ENCODE measurements at places on chromosomes 7 and 10. TPM values are rescaled to one million over a fixed set of nuclear protein-coding genes. Genes with fewer than 3 reads are reported as not detected.
A peak's percentile ranks its signal among the peaks of the same experiment; 100 is the strongest.

CYP2C9 gene
- not detected for total RNA-seq

COL28A1 gene
- 0.17 TPM for total RNA-seq

A1CF gene
- not detected for total RNA-seq

DDX56 gene
- total RNA-seq, result 99.7 TPM

OR2A5 gene
- not detected for total RNA-seq

OPALIN gene
- not detected for total RNA-seq

EXOC6 gene
- total RNA-seq, result 15.3 TPM

DNA sequence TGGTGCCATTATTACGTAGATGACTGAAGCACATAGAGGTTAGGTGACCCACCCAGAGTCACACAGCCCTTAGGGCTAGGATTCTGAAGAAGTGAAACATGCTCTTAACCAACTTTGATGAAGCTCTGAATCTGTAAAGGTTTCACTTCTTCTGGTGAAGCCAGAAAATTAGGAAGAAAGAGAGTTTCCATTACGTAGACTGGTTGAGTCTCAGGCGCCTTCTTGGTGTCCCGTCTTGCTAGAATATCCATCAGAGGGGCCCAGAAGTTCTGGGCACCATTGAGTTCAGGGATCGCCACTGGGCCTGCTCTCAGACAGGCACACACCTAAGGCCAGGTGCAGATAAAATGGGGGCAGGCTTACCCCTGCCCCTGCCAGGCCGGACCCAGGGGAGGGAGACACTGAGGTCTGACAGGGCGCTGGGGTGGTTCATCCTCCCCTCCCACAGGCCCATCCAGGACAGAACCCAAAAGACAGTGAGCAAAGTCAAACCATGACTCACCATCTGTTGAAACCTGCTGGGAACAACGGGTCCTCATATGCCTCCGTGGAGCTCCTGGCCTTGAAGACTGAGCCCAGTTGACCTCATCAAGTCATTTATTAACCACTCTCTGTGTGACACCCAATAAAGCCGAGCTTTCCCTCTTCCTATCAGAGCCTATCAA is 33.2 kb downstream of the DRGX start:
- H3K27ac ChIP-seq, result peak overlapping the region; percentile 71
- peaks cover 12% of the 10 kb centered on the region for H3K4me1 ChIP-seq
- H3K27me3 ChIP-seq, result peaks cover 3% of the 10 kb centered on the region
- DNase-seq, result no peak
- H3K36me3 ChIP-seq, result no peaks in the 10 kb centered on the region
- peak overlapping the region; percentile 54 for H3K4me3 ChIP-seq

GRCh38 chr7:105924945-105925344 is 38.1 kb upstream of the CDHR3 start:
- peaks cover 3% of the 10 kb centered on the region for H3K27me3 ChIP-seq
- DNase-seq, result no peak
- H3K4me3 ChIP-seq, result no peak overlapping the region
- H3K27ac ChIP-seq, result no peak overlapping the region
- H3K36me3 ChIP-seq, result no peaks in the 10 kb centered on the region

DNA sequence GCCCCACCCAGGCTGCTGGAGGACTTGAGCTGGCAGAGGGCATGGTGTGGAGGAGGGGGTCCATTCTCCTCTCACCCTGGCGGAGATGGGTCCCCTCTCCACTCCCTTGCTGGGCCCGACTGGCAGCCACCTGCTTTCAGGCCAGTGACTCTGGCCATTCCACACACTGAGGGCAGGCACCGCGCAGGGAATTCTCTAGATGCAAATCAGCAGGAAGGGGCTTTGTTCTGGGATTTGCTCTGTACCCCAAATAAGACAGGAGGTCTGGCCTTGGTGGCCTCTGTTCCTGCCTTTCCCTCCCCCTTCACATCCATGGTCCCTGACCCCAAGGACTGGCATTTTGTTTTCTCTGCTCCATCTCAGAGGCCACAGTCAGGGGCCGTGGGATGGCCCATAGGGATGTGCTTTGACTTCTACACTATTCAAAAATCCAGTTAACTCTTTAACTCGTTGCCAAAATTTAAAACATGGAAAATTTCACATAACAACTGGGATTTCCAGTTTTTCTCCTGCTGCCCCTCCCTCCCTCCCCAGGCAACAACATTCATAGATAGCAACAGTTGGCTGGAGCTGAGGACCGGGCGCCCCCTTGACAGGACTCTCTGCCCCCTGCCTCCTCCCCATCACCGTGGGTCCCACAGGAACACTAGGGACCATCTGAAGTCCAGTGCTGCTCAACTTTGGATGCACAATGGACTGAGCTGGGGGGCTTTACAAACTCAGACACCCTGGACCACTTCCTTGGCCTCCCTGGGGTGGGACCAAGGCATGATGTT is 33.9 kb downstream of the PPIF start:
- H3K27me3 ChIP-seq, result no peaks in the 10 kb centered on the region
- H3K4me3 ChIP-seq, result no peak overlapping the region
- H3K36me3 ChIP-seq, result no peaks in the 10 kb centered on the region
- no peaks in the 10 kb centered on the region for H3K4me1 ChIP-seq

DNA sequence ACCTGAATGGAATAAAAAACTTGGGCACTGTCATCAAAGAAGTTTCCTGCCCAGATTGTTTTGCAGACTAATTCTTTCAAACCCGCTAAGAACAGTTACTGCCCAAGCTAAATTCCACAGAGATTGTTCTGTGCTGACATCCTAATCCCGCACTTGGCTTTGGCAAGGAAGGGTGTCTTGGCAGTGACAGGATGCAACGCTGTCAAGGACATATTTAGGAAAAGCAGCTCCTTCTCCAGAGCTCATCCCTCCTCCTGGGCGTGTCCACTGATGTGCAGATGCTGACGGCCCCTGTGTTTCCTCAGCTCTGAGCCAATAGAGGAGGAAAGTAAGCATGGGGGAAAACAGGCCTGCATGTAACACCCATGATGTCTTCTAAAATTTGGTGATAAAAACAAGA is 74.2 kb downstream of the EEPD1 start:
- no peak overlapping the region for H3K27ac ChIP-seq
- no peak for DNase-seq
- no peaks in the 10 kb centered on the region for H3K36me3 ChIP-seq
- H3K27me3 ChIP-seq, result peaks cover 7% of the 10 kb centered on the region
- no peaks in the 10 kb centered on the region for H3K4me1 ChIP-seq

DNA sequence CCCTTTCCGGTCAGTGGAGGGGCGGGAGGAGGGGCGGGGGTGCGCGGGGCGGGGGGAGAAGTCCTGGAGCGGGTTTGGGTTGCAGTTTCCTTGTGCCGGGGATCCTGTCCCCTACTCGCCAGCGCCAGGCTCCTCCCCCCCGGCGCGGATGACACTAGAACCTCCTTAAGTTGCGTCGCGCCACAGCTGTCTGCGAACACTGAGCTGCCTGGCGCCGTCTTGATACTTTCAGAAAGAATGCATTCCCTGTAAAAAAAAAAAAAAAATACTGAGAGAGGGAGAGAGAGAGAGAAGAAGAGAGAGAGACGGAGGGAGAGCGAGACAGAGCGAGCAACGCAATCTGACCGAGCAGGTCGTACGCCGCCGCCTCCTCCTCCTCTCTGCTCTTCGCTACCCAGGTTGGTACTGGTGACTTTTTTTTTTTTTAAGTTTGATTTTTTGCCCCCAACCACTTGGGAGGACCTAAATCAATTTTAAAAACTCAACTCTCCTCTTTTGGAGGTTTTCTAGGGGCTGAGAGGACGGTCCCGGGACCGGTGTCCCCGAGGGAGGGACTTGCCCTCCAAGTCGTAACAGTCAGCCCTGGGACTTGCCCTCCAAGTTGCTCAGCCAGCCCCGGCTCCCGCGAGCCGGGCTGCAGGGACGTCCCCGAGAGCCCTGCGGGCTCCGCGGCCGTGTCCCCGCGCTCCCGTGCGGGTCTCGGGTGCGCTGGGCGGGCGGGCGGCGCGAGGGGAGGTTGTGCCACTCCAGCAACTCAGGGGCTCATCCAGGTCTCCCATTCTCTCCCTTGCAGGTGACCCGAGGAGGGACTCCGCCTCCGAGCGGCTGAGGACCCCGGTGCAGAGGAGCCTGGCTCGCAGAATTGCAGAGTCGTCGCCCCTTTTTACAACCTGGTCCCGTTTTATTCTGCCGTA is at the start of gene GATA3:
Gene GATA3, plus strand, starts transcription at position 195 of the 914 bp plus-strand sequence. CDS start 968 bp downstream, outside the sequence.
- peak within 1 kb of the TSS; percentile 63 for H3K27ac ChIP-seq
- peaks cover 43% of the 10 kb centered on the region for H3K27me3 ChIP-seq
- peaks cover 45% of the 10 kb centered on the region for H3K4me1 ChIP-seq

GRCh38 chr7:69864274-69864673 is 266.0 kb downstream of the AUTS2 start:
- H3K27ac ChIP-seq, result no peak overlapping the region
- H3K4me3 ChIP-seq, result no peak overlapping the region
- no peak for DNase-seq
- peaks cover 2% of the 10 kb centered on the region for H3K36me3 ChIP-seq
- H3K4me1 ChIP-seq, result peaks cover 34% of the 10 kb centered on the region

- H3K36me3 ChIP-seq, result no peaks in the 10 kb centered on the region
- H3K27me3 ChIP-seq, result no peaks in the 10 kb centered on the region
- no peak overlapping the region for H3K27ac ChIP-seq
- no peak for DNase-seq
- peaks cover 15% of the 10 kb centered on the region for H3K4me1 ChIP-seq
These were observed 16.2 kb upstream of the NME8 start for GRCh38 chr7:37832194-37832593.

- H3K27ac ChIP-seq, result no peak overlapping the region
- DNase-seq, result no peak
- H3K27me3 ChIP-seq, result no peaks in the 10 kb centered on the region
- H3K4me1 ChIP-seq, result no peaks in the 10 kb centered on the region
These were observed 717.8 kb downstream of the LRMDA start for GRCh38 chr10:76149182-76149581.

DNA sequence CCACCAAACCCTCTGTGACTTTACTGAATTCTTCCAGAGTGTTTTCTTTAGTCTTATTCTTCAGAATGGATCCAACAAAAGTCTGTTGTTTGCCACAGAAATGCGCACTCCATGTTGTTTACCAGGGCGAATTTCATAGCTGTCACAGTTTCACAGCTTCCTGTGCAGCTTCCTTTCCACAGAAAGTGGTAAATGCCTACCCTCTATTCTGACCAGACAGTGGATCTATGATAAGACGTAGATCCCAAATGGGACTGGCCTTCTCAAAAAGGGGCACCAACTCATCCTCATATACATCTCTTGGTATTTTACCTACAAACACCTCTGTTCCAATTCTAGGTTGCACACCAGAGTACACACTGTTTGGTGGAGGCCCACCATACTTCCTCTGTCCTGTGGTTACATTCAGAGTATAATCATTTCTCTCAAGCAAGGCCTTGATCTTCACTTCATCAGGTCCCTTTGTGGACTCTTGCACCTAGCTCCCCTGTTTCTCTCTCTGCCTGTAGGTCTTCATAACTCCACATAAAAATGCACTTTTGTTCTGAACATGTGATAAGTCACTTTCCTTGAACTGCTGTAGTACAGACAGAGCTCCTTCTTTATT is 91.7 kb downstream of the MLLT10 start:
- H3K4me3 ChIP-seq, result no peak overlapping the region
- H3K36me3 ChIP-seq, result peaks cover 65% of the 10 kb centered on the region
- no peaks in the 10 kb centered on the region for H3K27me3 ChIP-seq
- no peak overlapping the region for H3K27ac ChIP-seq

- H3K36me3 ChIP-seq, result no peaks in the 10 kb centered on the region
- H3K4me1 ChIP-seq, result peaks cover 26% of the 10 kb centered on the region
- H3K27ac ChIP-seq, result no peak overlapping the region
- H3K27me3 ChIP-seq, result peaks cover 16% of the 10 kb centered on the region
- DNase-seq, result no peak
These were observed 3.2 kb downstream of the GPC2 start for GRCh38 chr7:100173806-100174495.

DNA sequence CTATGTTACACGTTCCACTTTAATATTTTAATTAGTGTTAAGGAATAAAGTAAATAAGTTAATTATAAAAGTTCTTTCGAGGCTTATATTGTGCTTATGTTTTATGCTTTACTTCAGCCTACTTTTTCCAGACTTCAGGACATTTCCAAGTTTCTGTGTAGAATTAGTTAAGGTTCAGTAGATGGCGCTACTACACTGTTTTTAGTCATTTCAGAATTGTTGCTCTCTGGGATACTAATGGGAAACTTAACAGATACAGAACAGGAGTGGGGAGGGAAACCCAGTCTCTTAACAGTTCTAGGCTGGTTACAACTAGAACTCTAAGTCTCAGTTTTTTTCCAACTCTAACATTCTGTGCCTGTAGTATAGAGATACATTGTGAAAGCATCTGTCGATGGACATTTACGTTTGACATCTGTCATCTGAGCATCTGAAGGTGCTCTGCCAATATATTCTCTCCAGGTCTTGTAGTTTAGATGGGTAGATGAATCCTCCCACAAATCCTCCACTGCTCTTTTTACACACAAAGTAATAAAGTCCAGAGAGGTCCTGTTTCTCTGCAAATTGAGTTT is 56.8 kb upstream of the FAM171A1 start:
- no peak overlapping the region for H3K4me3 ChIP-seq
- no peak for DNase-seq
- no peaks in the 10 kb centered on the region for H3K36me3 ChIP-seq
- no peak overlapping the region for H3K27ac ChIP-seq

DNA sequence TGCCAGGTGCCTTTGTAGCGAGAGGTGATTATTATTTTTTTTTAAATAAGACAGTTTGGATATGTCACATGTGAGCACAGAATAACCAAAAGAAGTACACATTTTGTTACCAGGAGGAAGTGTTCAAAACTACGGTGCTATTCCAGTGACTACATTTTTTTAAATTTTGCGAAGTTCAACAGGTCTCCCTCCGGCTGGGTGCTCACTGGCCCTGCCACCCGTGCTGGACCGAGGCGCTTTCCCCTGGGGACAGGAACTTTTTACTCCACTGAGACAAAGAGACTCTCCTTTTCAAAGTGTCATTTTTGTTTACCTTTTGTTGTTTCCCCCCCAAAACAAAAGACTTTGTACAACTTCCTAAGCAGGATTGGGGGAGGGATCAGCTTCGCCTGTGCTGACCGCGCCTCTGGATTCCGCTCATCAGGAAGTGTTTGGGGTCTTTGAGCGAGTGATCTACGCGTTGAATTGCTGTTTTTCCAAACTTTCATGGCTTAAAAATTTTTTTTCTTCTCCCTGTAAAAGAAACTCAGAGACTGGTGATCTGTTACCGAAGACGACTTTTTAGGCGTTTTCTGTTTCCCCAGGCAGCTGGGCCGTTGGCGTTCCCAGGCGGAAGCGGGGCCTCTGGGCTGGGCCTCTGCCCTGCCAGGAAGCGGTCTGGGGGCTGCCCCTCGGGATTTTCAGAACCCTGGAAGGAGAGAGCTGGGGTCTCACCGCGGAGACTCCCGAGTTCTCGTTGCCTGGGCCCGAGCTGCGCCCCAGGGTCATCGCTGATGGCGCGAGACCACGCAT is 7.2 kb downstream of the EN2 start:
- peaks cover 71% of the 10 kb centered on the region for H3K27me3 ChIP-seq
- no peak overlapping the region for H3K4me3 ChIP-seq
- H3K36me3 ChIP-seq, result no peaks in the 10 kb centered on the region
- H3K27ac ChIP-seq, result no peak overlapping the region

DNA sequence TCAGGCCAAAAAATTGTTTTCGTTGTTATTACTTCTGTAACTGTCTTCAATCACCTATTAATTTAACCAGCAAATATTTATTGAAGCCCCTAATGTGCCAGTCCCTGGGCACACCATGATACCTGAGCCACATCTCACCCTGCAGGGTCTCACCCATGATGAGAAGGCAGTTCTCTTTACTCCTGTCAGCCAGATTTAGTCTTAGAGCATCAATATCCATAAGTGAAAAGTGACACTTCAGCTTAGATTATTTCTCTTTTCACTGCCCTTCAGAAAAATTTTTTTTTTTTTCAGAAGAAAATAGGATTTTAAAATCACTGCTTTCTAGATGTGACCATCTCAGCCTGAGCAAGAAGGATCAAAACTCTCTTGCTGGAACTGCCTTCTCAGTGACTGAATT is 258.6 kb upstream of the NFE2L3 start:
- peak overlapping the region; percentile 80 for H3K4me3 ChIP-seq
- DNase-seq, result no peak
- H3K27ac ChIP-seq, result no peak overlapping the region
- no peaks in the 10 kb centered on the region for H3K36me3 ChIP-seq
- H3K4me1 ChIP-seq, result peaks cover 32% of the 10 kb centered on the region

Measured in activated B cell treated with CpG ODN at 0.5 μM for 24 hours (primary cell).